ENCODE measurements at places on chromosomes 7 and 10. TPM values are rescaled to one million over a fixed set of nuclear protein-coding genes. Genes with fewer than 3 reads are reported as not detected.

CYP3A7 gene
- 0.55 TPM for total RNA-seq

LRGUK gene
- 0.12 TPM for total RNA-seq

PRPS1L1 gene
- not detected for total RNA-seq

DIP2C gene
- 23.1 TPM for total RNA-seq

ZNF804B gene
- not detected for total RNA-seq

FGFBP3 gene
- 0.66 TPM for total RNA-seq

ANKRD30A gene
- not detected for total RNA-seq

JAKMIP3 gene
- 0.11 TPM for total RNA-seq

GIMAP7 gene
- total RNA-seq: not detected

Data from uterine smooth muscle cell (primary cell).